A549 treated with AZD2906 at 1 μM for 4 hours (cell line): ENCODE measurements at places on chromosomes 2 and 18. TPM values are rescaled to one million over a fixed set of nuclear protein-coding genes. Genes with fewer than 3 reads are reported as not detected.

Gene ZNF521
- total RNA-seq: not detected in 5 replicates

Gene GALNT14
- 42.1 to 47.2 TPM (median 44.8 TPM) in 5 replicates for total RNA-seq

Gene CHRND
- total RNA-seq: not detected in 5 replicates

Gene YES1
- total RNA-seq: 16.8 to 29.5 TPM (median 20.9 TPM) in 5 replicates

Gene PROM2
- total RNA-seq: 0.02 to 0.34 TPM (median 0.08 TPM) in 3 of 5 replicates, not detected in the others

Gene SIX2
- total RNA-seq: 1.5 to 2.8 TPM (median 2.2 TPM) in 5 replicates

Gene LRP1B
- total RNA-seq: 0.01 TPM in 3 of 5 replicates, not detected in the others

Gene ZNF385B
- total RNA-seq: 0.07 to 0.21 TPM (median 0.13 TPM) in 4 of 5 replicates, not detected in the other

Gene CNTNAP5
- not detected in 5 replicates for total RNA-seq

Gene HAT1
- 59.8 to 85.5 TPM (median 65.7 TPM) in 5 replicates for total RNA-seq

Gene ABCB11
- 0.01 to 0.06 TPM (median 0.02 TPM) in 5 replicates for total RNA-seq

Gene MC5R
- total RNA-seq: 0.03 to 0.06 TPM (median 0.05 TPM) in 3 of 5 replicates, not detected in the others

Gene FLACC1
- 0.14 to 0.20 TPM (median 0.17 TPM) in 3 of 5 replicates, not detected in the others for total RNA-seq

Gene MDH1B
- total RNA-seq: 1.1 to 1.7 TPM (median 1.5 TPM) in 5 replicates

Gene IL1B
- total RNA-seq: 0.07 to 0.21 TPM (median 0.14 TPM) in 5 replicates

Gene USP34
- 44.7 to 56.5 TPM (median 45.9 TPM) in 5 replicates for total RNA-seq

Gene PER2
- 5.3 to 7.9 TPM (median 6.5 TPM) in 5 replicates for total RNA-seq

Gene HOXD4
- total RNA-seq: 0.15 to 0.52 TPM (median 0.38 TPM) in 5 replicates

Gene ARHGAP15
- total RNA-seq: not detected in 5 replicates

Gene CXCR1
- not detected in 5 replicates for total RNA-seq

Gene ATP8B1
- total RNA-seq: 5.5 to 7.6 TPM (median 6.3 TPM) in 5 replicates

Gene FAM124B
- not detected in 5 replicates for total RNA-seq

Gene RAB10
- total RNA-seq: 220 to 313 TPM (median 234 TPM) in 5 replicates

Gene RGPD3
- 0.07 to 0.18 TPM (median 0.16 TPM) in 5 replicates for total RNA-seq

Gene DOCK10
- total RNA-seq: 20.7 to 30.1 TPM (median 23.3 TPM) in 5 replicates

Gene C2orf80
- not detected in 5 replicates for total RNA-seq

Gene MAL
- total RNA-seq: 0.14 to 0.34 TPM (median 0.25 TPM) in 5 replicates

Gene ROCK2
- total RNA-seq: 19.6 to 30.4 TPM (median 23.7 TPM) in 5 replicates

Gene NT5C1B
- total RNA-seq: not detected in 5 replicates

Gene IL1RL2
- 0.05 TPM in 1 of 5 replicates, not detected in the others for total RNA-seq

Gene ITGA4
- 1.4 to 2.3 TPM (median 2.0 TPM) in 5 replicates for total RNA-seq

Gene CCDC85A
- total RNA-seq: 0.31 to 0.46 TPM (median 0.35 TPM) in 5 replicates

Gene UNC80
- not detected in 5 replicates for total RNA-seq

Gene FBXO36
- 0.93 to 1.7 TPM (median 1.3 TPM) in 5 replicates for total RNA-seq

Gene EN1
- total RNA-seq: 0.63 to 0.99 TPM (median 0.92 TPM) in 5 replicates

Gene POTEJ
- total RNA-seq: not detected in 5 replicates

Gene SERPINB3
- 0.06 to 0.14 TPM (median 0.09 TPM) in 5 replicates for total RNA-seq

Gene DNAH6
- total RNA-seq: 0.02 to 0.08 TPM (median 0.02 TPM) in 5 replicates

Gene DYNAP
- not detected in 5 replicates for total RNA-seq

Gene TMEM150A
- total RNA-seq: 12.3 to 17.2 TPM (median 16.1 TPM) in 5 replicates

Gene GPR155
- total RNA-seq: 0.11 to 0.45 TPM (median 0.19 TPM) in 5 replicates

Gene RAX
- total RNA-seq: 0.01 TPM in 1 of 5 replicates, not detected in the others

Gene CERKL
- total RNA-seq: 0.30 to 0.46 TPM (median 0.33 TPM) in 5 replicates

Gene POTEI
- total RNA-seq: 0.01 TPM in 1 of 5 replicates, not detected in the others

Gene SPR
- total RNA-seq: 90.8 to 137 TPM (median 128 TPM) in 5 replicates
